ENCODE measurements at places on chromosomes 1 and 21.

- no peak for DNase-seq
These were observed 200.8 kb upstream of the ADGRL4 start for GRCh38 chr1:79207331-79207730.

DNA sequence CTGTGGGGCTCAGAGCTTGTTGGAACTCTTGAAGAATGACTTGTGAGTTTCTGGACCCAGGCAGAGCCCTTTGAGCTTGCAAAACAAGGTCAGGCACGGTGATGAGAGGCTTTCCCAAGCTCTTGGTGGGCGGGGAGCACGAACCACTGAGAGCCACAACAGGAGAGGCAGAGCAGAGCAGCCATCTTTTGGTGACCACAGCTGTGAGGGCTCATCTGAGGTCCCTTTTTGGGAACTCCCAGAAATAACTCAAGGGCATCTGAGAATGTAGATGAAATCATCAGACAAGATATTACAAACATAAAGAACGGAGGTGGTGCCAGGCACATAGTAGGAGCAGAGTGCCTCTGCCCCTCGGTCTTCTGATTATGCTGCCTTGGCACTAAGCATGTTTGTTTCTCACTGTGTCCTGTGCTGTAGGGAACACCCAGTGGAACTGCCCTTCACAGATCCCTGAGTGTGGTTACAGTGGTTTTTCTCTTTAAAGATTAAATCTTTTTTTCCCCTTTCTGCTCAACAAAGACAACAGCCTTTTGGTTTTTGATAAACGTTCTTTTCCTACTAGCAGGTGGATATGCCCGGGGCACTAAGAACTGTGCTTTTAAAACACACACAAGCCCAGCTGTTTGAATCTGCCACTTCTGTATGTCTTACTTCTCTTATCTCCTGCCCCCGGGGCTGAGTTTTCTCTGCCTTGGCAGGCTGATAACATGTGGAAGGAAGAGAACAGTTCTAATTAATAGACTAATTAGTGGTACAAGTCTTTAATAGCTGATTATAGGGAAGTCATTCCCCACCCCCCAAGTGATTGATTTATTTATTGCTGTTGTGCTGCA lies 37.7 kb downstream of the CD34 start:
- DNase-seq: no peak

- no peak for DNase-seq
These were observed 46.0 kb upstream of the LRRN2 start for GRCh38 chr1:204731509-204731908.

DNA sequence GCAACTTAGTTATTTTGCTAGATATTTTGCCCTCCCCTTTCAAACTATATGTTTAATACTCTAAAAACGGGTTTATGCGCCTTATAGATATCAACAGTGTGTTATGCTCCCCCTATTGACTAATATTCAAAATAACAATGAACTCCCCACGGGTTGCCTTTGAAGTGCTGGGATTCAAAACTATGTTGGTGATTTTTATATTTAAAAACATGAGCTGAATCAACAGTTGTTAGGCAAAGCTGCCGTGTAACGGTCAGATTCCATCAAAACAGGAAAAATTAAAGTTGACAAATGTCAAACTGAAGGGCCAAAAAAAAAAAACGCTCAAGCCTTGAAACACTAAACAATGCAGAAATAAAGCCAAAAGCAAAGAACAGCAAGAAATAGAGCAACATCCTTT lies 2.5 kb downstream of the TGFBR3 start:
- no peak for DNase-seq

- no peak for DNase-seq
These were observed 15.0 kb downstream of the CRNN start for GRCh38 chr1:152398812-152399698.

GRCh38 chr1:67792741-67793458 lies 40.4 kb downstream of the GNG12 start:
- no peak for DNase-seq

DNA sequence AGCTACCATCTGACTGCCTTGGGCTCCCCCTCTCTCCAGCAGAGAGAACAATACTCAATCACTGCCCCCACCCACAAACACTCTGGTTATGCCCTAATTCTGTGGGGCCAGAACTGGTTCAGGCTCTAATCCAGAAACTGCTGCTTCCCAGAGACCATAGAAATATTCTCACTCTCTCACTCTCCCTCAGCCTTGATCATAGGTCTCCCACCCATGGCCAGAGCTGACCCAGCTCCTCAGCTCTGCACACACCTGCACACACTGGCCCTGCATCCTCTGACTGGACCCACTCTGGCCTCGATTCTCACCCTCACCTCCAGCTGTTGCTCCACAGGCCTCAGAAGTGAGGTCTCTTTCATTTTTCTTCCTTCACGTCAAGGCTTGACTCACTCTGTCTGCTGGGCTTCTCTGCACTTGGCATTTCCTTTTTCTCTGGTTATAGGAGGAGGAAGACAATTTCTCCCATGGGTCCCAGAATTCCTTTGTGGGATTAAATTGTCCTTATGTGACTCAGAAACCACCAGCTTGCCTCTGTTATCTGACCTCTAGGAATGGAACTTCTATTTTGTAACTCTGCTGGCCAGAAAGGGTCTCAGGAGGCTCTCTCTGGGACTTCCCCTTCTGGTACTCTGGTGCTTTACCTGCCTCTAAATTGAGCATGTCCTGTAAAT lies 15.6 kb upstream of the ZMYM6 start:
- DNase-seq: no peak

DNA sequence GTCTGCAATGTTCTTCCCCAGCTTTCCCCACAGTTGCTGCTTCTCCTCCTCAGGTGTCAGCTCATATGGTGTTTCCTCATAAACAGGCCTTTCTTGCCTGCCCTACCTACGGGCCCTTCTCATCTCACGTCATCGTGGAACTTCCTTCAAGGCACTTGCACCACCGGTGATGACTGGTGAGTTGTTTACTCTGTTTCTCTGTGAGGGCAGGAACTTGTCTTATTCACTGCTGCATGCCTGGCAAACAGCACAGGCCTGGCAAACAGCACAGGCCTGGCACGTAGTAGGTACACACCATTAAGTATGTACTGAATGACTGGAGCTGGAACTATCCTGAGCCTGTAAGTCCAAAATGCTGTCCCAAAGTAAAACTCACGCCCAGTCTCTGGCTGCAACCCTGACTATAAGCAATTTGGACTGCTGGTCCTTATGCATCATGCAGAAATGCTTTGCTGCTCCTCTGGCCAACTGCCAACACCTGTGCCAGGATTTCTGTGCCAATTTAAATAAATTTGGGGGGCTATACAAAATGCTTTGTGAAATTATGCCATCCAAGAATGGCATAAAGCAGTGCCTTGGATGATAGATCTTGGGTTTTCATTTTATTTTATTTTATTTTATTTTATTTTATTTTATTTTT lies 25.7 kb downstream of the STK40 start:
- DNase-seq: no peak

DNA sequence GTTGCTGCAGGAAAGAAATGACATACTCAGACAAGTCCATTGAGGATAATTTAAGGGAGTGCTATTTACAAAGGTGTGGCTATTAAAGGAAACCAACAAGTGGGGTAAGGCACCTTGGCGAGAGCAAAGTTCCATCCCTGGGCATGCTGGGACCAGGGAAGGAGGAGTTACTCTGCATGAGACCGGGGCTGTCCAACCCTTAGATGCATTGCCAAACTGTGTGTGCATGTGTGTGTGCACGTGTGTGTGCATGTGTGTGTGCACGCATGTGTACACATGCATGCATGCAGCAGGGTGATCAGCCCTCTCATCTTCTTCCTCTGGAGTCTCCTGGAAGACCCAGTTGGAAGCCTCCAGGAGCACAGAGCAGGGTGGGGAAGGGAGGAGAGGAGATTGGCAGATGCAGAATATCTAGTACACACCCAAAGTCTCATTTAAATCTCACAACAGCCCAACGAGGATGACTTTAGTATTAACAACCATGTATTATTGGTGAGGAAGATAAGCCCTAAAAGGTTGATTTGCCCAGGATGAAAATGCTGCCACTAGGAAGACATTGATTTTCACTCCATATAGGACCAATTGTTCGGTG lies 72.2 kb upstream of the CD34 start:
- no peak for DNase-seq

- no peak for DNase-seq
These were observed 187.4 kb upstream of the ATP1B1 start for GRCh38 chr1:168918860-168919741.

- DNase-seq: no peak
These were observed 147.8 kb upstream of the ATP1B1 start for GRCh38 chr1:168958562-168959289.

DNA sequence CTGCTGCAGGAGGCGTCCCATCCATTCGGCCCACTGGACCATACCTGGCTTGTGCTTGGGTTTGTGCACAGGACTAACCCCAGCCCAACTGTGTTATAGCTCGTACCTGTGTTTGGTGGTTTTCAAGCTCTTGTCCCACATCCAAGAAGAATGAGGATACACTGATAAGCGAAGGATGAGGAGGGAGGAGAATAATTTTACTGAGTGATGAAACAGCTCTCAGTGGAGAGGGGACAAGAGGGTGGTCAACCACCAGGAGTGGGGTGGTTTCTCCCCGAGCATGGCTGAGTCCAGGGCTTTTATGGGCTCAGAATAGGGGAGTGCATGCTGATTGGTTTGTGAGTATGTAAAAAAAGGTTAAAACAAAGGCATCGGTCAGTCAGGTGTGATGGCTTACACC lies 12.1 kb upstream of the USP48 start:
- no peak for DNase-seq

DNA sequence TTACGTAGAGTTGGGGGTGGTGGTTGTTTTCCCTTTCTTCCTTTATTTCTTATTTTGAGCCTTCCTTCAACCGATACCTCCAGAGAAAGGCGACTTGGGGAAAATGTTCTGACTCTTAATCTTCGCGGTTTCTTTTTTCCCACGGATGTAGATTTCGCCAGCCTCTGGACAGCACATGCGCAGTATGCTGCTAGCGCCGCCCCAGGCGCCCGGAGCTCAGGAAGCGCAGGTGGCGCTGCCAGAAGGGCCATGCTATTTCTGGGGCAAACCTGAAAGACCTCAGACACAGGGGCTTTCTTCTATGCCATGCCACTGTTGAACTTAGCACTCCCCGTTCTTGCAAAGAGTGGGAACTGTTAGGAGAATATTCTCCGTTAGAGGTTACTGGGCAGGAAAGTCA lies 392.1 kb downstream of the KIF26B start:
- no peak for DNase-seq

DNA sequence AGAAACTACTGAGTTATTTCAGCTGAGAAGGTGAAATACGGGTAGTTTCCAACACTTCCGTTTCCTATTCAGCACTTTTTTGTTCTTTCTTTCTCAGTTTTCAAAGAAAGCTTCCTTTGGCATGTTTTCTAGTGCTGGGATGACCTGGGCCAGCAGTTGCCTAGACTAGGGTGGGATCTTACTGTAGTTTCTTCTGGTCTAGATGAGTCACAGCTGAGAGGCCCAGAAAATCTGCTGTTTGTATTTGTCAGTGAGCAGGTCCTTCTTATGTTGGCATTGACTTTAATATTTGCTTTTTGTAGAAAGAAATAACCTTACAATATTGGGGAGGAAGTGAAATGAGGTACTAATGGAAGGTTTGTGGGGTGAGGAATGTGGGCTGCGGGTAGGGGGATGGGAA lies 22.2 kb downstream of the C1orf21 start:
- no peak for DNase-seq

- DNase-seq: peak; percentile 5
These were observed 69.6 kb upstream of the LRRC8B start for GRCh38 chr1:89454845-89455521.

- no peak for DNase-seq
These were observed 40.2 kb downstream of the ECE1 start for GRCh38 chr1:21249940-21250493.

DNA sequence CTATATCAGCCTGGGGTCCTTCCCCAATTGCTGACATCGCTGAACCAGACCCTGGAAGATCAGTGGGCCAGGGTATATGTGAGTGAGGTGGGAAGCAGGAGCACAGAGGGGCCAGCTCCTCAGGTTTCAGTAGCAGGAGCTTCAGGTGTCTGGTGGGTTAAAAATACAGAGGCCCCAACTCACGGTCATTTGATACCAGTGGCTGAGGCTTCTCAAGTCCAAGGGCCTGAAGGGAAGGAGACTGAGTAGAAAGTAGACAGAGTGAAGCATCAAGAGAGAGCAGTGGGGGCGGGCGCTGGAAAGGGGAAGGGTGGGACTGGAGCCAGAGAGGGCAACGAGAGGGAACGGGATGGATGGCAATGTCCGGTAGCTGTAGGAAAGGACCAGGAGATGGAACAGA lies 2.0 kb upstream of the CASQ1 start:
- DNase-seq: no peak
